Endothelial cell (in vitro differentiated cells): ENCODE measurements at places on chromosomes 1 and 21.
A peak's percentile ranks its signal among the peaks of the same experiment; 100 is the strongest.

DNA sequence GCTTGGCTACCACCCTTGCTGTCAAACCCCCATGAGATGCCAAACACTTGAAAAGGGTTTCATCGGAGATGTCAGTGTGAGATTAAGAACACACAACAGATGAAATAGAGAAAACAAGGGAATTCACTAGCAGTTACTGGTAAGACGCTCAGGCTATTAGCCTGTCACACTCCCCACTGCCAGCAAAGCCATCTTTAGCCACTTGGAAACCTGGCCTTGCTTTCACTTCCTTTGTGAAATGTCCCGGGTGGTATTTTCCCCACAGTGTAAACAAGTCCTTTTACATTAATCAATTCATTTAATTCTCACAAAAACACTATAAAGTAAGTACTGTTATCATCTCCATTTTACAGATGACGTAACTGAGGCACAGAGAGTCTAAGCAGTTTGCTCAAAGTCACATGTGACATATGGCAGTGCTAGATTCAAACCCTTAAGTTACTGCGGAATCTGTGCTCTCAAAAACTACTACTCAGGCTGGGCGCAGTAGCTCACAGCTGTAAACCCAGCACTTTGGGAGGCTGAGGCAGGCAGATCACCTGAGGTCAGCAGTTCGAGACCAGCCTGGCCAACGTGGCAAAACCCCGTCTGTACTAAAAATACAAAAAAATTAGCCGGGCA lies 32.7 kb upstream of the KHDRBS1 start:
- DNase-seq: no peak

DNA sequence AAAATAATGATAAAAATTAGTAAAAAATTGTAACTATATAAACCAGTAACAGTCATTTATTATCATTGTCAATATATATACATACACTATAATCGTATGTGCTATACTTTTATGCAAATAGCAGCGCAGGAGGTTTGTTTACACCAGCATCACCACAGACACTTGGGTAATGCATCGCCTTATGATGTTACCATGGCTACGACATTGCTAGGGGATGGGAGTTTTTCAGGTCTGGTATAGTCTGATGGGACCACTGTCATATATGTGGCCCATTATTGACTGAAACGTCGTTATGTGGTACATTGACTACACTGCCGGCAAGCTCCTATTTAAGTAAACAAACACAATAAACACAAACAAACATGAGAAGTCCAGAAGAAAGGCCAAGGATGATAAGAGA lies 45.6 kb downstream of the KCNK1 start:
- no peak for DNase-seq

GRCh38 chr1:207868774-207869721 lies 41.9 kb downstream of the CD34 start:
- DNase-seq: peak; percentile 90

DNA sequence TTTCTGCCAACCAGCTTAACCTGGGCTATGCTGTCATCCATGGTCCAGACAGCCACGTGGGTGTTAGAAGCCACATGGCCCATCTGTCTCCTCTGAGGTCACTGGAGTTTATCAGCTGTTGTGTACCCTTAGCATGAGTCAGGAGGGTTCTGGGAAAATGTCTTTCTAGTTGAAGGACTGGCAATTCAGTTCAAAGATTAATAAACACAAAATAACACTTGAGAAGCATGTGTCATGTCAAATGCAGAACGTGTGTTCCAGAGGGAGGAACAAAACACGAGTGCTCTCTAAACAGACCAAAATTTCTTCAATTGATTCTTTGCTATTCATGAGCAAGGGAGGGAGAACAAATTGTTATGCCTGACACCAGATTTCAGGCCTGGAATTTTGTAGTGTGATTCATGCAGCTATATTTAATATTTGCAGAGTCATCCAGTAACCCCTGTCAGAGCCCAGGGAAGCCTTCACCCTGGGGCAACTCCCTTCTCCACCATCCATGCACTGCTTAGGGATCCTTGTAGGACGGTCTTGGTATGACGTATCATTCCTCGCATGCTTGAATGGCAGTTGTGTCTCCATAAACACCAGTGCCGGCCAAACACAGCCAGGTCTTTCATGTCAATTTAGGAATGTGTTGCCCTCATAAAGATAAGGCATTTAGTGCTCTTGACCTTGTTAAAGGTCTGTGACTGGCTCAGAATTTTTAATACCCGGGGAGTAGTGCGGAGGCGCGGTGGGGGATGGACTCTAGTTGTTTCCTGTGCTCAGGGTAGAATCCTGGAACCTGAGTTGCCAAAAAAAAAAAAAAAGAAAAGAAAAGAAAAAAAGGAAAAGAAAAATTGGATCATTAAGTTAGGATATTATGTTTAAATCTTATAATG lies 27.7 kb upstream of the DYRK1A start:
- no peak for DNase-seq

DNA sequence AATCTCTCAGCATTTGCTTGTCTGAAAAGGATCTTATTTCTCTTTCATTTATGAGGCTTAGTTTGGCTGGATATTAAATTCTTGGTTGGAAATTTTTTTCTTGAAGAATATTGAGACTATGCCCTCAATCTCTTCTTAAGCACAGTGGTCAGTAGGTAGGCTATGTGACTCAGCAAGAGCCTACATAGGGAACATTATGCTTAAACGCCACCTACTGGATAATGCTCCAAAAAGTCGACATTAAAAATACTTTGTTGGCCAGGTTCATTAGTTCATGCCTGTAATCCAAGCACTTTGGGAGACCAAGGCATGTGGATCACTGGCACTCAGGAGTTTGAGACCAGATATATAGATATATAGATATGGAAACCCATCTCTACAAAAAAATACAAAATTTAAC lies 678.0 kb upstream of the USP24 start:
- peak; percentile 11 for DNase-seq

DNA sequence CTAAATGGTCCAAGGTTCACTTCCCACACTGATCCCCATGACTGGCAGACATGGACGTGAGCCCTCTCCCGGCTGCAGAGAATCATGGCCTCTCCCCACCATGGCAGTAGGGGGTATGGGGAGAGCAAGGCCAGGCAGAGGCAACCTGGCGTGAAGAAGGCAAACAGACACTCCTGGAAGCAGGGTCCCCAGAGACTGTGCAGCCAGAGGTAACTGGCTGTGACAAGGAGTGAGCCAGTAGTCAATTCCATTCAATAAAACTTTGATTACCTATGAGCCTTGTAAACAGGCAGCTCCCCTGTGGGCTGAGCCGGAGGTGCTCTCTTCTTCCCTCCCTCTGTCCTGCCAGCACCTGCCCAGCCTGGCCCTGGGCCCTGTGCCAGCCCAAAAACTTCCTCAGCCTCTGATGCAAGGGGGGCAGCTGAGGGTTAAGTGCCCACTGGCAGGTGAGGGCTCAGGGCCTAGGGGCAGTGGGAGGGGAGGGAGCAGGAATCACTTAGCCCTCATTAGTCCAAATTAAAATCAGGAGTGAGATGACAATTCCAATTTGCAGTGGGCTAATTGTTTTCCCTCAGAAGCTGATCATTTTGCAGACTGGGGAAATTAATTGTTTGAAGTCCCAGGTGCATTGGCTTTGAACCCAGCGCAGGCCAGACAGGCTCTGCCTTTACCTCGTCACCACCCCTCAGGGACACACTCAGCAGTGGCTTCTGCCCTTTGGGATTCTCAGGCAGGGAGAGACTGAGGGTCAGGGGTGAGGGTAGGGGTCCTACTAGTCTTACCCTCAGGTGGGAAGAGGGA lies 35.6 kb downstream of the LRRN2 start:
- no peak for DNase-seq

DNA sequence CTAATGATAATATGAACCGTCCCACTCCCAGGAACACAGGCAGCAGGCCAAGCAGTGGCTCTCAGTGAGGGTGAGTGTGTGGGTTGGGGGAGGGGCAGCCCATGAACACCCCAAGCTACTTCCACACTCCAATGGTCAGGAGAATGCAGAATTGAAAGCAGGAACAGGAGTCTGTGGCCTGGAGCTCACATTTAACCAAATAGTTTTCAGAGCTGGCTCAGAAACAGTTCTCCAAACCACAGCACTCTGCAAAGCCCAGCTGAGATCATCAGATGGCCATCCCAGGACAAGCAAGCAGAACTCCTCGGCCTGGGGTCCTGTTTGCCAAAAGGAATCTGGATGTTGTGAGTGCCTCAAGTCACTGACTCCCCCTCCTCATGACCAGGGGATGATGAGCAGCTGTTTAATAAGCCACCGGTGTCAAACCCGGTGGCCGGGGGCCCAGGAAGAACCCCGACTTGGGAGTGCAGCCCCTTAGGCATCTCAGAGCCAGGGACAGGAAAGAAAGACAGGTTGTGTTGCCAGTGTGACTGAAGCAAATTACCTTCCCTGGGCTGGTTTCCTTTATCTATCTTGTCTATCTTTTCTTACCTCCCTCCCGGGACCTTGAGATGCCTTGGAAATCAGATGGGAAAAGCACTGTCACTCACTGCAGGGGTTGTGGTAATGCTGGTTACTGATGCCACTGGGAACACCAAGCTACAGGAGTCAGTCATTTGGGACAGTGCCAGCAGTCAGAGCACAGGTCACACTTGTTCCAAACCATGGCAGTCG lies 20.4 kb downstream of the DEGS1 start:
- DNase-seq: no peak

- DNase-seq: no peak
Measured at GRCh38 chr1:155522069-155522468, 40.5 kb downstream of the ASH1L start.

GRCh38 chr1:161261261-161262235 lies 3.0 kb downstream of the PCP4L1 start:
- no peak for DNase-seq
